ENCODE measurements at places on chromosomes 11 and 22.

DNA sequence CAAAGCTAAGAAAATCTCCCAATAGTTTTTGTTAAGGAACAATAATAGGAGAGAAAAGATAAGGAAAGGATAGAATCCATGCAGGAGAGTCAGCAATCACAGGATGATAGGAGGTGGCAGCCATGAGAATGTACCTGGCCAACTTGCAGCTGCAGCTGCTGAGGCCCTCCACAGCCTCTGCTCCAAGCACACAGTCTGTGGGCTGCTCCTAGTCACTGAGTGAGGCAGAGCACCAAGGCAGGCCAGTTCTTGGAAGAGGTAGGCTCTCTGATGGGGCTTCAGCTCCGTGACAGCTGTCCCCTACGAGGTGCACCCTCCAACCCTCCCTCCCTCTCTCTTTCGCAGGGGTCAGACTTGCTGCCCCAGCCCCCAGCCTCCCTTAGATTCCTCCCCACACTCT, 5.5 kb upstream of the KCNJ1 start:
- no peak for DNase-seq

DNA sequence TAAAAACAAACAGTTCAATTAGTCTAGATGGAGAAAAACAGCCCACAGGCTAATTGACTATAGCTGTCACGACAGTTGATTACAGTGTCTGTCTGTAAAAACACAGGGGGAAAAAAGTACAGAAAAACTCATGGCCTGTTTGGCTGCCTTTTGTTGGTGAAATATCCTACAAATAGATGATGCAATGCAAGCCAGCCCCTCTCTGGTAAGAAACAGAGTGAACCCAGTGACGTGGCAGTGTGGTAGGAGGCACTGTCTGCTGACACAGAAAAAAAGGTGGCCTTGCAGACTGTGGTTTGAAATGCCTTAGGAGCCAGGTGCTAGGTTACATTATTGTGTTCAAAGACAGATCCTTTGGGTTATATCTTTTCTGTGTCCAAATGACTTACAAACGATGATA, 431.4 kb upstream of the CCDC90B start:
- DNase-seq = no peak

DNA sequence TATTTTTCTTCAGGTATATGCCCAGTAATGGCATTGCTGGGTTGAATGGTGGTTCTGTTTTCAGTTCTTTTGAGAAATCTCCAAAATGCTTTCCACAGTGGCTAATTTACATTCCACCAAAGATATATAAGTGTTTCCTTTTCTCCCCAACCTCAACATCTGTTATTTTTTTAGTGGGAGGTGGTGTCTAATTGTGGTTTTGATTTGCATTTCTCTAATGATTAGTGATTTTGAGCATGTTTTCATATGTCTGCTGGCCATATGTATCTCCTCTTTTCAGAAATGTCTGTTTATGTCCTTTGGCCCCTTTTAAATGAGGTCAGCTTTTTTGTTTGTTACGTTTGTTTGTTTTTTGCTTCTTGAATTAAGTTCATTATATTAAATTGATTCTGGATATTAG, 760.2 kb downstream of the KCNA4 start:
- no peak for DNase-seq

- no peak for DNase-seq
Measured at GRCh38 chr11:2664791-2665525, 34.8 kb downstream of the KCNQ1OT1 start.

DNA sequence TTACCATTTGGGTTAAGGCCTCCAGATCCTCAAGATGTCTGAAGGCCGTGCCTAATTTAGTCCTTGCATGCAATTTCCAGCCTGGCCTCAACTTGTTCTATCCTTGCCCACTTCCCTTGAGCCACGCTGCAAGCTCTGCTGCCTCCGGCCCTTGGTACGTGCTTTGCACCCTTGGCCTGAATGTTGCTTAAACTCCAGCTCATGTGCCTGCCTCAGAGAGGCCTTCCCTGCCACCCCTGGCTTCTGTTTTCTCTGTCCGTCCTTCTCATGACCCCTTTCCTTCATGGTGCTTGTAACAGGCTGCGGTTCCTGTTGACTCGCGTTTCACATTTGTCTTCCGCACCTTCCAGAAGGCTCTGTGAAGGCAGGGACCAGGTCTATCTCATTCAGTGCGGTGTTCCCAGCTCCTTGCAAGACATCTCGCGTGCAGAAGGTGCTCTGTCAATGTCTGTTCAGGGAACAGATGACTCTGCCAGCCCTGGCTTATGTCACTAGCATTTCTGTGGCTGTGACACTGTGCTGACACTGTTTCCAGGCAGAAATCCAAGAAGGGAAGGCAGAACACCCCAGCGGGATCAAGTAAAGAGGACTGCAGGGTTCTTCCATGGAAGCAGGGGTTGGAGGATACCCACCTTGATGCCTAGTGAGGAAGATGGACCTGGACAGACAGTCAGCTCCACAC, 61.8 kb downstream of the FBLN1 start:
- DNase-seq = no peak

DNA sequence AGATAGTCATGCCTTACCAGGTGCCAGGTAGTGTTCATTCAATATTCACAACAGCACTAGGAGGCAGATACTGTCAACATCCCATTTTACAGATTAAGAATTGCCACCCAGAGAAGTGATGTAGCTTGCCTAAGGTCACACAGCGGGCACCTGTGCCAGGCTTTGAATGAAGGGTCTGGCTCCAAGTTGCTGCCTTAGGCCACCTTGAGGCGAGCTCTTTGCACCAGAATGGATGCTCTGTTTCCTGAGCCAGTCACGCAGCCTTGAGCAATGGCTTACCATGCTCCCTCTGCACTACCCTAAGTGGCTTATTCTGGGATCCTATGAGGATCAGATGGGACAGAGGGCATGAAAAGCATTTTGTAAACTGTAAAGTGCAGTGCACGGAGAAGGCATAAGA, 25.1 kb upstream of the TIMP3 start:
- DNase-seq = no peak

- DNase-seq = no peak
Measured at GRCh38 chr11:67006029-67006884, 16.7 kb upstream of the SYT12 start.

DNA sequence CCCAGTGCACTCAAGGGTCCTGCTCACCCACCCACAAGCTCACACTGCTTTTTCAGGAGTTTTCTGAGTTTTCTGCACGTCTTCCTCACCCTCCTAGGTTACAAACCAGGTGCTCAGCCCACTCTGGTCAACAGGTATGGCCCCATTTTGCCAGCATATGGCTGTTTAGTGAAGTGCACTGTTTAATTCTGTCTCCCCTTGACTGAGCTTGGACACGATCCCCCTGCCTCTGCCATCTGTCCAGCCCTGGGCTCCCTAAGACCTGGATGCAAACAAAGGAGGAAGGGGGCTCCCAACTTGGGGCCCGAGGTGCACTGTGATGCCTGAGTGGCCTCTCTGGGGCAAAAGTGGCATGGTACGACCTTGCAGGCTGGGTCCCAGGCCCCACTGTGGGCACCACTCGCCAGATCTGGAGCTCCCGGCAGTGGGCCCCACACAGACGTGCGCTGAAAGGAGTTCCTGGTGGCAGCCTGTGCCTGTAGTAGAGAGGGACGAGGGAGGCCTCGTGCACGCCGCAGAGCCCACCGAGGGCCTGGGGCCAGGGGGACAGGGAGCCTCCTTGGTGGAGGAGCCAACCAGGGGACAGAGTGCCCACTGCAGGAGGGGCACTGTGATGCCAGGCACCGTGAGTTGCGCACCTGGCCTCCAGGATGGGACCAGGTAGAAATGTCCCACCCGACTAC, 37.3 kb upstream of the COMT start:
- no peak for DNase-seq

GRCh38 chr11:132036746-132037466, 666.5 kb downstream of the NTM start:
- DNase-seq = no peak

DNA sequence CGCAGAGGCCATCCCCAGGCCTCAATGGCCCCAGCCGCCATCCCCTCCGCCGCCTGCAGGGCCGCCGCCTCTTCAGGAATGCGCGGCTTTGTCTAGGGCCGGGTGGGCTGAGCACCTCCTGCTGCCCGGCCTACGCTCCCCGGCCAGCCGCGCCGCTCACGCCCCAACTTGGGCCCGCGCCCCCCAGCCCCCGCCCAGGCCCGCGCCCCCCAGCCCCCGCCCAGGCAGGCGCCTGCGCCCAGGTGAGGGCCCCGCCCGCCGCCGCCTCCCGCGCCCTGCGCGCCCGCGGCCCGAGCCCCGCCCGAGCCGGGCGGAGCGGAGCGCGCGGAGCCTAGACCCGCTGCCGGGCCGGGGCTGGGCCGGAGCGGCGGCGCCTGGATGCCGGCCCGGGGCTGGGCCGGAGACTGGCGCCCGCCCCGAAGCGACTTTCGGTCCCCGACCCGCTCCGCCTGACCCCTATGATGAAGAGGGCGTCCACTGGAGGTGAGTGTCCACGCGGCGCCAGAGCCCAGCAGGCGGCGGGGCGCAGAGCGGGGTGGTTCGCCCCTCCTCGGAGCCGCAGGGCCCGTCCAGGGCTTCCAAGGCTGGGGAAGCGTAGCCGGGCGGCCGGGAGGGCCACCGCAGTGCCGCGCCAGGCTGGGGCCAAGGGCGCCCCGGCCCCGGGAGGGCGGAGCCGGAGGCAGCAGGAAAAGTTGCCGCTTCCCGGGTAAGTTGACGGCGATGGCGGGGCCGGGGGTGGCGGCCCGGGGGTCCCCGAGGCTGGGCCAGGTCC, 34.3 kb upstream of the PRODH start:
- no peak for DNase-seq

GRCh38 chr22:23159291-23159630, 14.0 kb downstream of the RAB36 start:
- DNase-seq = no peak

- DNase-seq = no peak
Measured at GRCh38 chr11:92670308-92670890, 299.1 kb upstream of the MTNR1B start.

Data from nucleus accumbens (tissue), 56 donors.